Activated CD4-positive, alpha-beta T cell treated with anti-CD3 and anti-CD28 coated beads, Interleukin-2, Interleukin-6, amounts not matched to agents 100 ng/mL and 50 ng/mL, durations not matched to agents 16 hours and 8 hours (primary cell): ENCODE measurements at places on chromosomes 1 and 21.
A peak's percentile ranks its signal among the peaks of the same experiment; 100 is the strongest.

DNA sequence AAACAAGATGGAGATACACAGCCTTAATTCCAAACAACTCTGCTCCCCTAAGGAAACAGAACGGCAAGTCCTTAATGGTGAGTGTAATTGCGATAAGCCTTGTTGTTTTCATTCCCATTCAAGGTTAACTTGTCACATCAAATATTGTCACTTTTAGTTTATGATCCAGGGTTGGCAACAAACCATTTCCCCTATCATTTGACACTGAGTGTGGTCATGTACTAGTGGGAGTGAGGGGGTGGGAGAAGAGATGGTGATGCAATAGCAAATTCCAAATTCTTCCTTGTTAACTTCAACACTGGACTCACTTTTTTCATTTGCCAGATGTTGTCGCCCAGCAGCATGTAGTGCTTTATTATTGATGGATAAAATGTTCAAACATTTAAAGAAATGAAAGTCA, 140.4 kb downstream of the ZNF326 start:
- no peak for DNase-seq

DNA sequence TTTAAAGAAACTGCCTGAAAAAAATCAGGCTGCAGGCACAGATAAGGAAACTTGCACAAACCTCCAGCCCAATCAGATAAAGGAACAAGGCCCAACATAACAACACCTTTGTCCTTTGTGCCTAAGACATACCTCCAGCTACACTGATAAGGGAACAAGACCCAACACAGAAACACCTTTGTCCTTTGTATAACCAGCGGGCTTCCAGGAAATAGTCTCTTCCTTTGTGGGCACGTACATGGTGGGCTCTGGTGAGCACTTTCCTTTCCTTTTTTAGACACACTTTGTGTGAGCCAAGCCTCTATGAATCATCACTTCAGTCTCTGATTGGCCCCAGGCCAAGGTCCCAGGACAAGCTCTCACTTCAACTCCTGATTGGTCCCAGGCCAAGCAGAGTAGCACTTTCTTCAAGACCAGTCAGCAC, 23.6 kb downstream of the ZNF670 start:
- no peak for DNase-seq

DNA sequence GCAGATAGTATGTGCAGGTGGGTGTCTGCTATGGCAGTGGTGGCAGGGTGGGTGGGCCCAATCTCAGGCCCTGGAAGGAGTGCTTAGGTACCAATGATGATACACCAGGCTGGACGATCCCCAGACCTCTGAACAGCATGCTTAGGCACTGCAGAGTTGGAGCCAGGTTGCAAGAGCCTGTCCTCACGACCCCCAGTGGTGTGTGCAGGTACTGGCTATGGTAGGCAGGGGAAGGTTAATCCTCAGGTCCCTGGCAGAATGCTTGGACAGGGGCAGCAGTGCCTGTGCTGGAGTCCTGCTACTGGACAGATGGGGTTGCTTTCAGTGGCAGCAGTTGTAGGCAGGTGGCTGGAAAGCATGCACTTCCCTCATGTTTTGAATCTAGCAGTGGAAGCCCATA, 100.5 kb upstream of the NEK7 start:
- DNase-seq, result peak; percentile 2

DNA sequence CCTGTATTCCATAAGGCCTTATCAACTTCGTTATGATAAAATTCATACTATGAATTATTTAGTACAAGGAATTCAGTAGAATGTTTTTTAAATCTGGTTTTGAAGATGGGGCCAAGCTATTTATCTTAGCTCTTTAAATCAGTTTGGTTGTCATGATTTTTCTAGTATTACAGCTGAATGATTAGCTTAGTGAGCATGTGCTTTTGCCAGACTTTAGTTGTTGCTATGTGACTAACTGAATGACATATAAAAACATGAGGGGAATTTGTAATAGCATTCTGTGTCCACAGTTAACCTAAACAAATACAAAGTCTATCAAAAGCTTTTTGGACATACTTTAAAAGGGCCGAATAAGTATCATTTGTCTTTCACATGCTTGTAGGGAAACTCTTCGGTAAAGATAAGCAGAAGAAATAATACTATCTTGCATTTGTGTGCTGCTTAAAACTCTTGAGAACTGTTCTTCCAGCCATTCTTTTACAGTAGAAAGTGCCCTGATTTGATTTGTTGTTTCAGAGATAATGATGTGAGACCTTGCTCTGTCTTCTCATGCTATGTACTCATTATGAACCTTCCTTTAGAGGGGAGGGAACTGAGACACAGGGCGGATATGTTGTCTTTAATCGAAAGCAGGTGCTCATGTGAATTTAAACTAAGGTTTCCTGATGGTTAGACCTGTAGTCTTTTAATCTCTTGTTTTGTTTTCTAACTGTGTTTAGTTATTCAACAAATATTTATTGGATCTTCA, 18.8 kb downstream of the NEK7 start:
- peak; percentile 59 for DNase-seq

- peak; percentile 87 for DNase-seq
These were observed 11.6 kb downstream of the LMNA start for GRCh38 chr1:156126043-156126629.

DNA sequence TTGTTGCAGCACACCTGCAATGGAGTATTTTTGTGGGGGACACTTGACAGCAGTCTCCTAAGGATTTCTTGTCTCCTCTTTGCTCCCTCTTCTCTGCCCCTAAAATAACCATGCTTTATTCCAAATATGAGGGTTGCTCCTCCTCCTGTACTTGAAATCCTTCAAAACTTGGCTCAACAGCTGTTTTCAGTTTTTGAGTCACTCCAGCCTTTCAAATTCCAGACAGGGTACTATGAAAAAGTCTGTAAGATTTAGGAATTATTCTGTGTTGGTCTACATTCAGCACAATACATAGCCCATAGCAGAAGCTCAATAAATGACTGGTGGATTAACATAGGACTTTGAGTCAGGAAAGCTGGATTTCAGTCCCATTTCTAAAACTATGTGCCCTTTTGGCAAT, 5.5 kb downstream of the AP4B1 start:
- DNase-seq, result no peak

GRCh38 chr21:39728341-39728740, 16.6 kb upstream of the IGSF5 start:
- DNase-seq, result no peak

- DNase-seq, result no peak
These were observed 45.9 kb downstream of the SYT6 start for GRCh38 chr1:114107474-114108435.

DNA sequence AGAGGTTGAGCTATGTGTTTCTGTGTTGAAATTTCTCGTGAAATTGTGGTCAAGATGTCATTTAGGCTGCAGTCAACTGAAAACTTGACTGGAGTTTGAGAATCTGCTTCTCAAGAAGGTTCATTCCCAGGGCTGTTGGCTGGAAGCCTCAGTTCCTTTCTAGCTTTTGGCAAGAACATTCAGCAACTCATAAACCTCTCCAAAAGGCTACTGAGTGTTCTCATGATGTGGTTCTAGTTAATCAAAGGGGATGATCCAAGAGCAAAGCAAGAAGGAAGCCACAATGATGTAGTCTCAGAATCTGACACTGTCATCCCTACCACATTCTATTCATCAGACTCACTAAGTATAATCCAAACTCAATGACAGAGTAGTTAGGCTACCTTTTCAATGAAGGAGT, 66.6 kb downstream of the SPATA6 start:
- no peak for DNase-seq

DNA sequence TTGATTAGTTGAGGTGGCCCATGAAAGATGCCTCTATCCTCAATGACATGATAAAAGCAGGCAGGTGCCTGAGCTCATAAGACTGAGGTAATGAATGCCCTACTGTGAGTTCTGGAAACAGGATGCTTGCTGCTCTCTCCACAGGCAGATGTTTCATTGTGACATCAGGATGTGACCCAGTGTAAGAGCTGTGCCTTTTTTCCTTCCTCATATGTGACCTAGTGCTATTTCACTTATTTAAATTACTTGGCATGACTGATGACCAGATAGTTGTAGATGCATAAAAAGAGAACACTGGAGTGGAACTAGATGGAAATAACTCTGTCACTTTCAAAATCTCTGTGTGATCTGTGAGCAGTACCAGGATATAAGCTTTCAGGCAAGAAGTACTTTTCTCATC, 31.9 kb downstream of the KIF14 start:
- DNase-seq, result no peak

DNA sequence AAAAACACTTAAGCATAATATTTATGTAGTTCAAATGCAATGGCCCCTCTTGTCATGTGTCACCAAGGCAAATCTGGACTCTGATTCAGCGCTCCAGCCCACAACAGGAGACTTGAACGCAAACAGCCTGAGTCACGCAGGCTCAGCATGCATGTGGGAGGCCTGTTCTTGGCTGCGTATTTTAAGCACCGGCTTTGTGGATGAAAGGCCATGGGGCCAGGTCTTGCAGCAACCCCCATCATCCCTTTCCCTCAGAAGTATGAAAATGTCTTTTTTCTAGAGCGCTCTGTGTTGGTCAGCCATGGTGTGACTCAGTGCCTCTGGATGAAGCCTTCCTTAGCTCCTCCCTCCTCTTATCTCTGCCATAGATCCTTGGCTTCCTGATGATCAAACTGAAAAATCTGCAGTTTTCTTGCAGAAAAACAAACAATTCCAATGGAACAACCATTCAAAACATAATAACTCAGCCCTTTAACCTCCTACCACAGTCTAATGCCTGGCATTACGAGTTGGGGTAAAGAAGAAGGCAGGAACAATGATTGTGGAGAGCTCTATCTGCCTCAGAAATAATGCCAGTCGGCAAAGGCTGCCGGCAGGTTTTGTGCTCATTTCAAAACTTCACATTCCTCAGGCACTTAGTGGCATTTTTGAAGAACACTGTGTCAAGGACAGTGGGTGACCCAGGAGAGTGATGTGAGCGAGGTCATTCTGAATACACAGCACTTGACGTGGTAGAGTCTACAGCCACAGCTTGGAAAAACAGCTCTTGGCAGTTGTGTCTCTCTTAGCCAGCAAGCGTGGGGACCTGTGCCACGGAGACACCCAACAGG, 167.5 kb downstream of the CLIC6 start:
- DNase-seq, result peak; percentile 25

- DNase-seq, result no peak
These were observed 46.7 kb upstream of the PTBP2 start for GRCh38 chr1:96674915-96675314.

DNA sequence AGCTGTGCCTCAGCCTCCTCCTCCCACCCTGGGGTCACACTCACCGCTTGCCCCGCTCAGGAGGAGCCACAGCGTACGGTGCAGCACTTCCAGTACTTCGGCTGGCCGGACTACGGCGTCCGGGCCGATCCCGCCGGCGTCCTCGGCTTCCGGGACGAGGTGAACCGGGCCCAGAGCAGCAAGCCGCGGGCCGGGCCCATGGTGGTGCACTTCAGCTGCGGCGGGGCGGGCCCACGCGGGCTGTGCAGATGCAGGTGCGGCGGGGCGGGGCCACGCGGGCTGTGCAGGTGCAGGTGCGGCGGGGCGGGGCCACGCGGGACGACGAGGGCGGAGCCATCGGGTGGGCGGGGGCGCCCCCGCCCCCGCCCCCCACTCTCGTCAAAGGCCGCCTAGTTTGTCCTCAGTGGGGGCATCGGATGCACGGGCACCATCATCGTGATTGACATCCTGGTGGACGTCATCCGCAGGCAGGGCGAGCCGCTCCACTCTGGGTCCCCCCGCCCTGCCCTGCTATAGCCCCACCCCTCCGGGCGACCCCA, 5.5 kb downstream of the RNF223 start:
- peak; percentile 27 for DNase-seq

GRCh38 chr1:31785947-31786290, 21.8 kb upstream of the ADGRB2 start:
- no peak for DNase-seq

DNA sequence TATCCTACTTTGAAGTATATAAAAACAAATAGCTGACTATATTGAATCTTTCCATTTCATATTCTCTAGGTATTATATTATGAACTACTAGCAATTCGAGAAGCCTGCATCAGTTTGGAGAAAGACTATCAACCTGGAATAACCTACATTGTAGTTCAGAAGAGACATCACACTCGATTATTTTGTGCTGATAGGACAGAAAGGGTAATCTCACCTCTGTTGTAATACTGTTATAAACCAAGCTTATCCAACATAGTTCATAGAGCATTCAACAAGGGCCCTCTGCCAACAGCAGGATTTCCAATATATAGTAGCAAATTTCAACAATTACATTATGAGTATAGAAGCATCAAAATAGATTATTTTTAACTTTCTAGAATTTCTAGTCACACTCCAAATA, 43.7 kb upstream of the TEKT2 start:
- DNase-seq, result no peak

GRCh38 chr1:31572323-31573104, 3.8 kb upstream of the TINAGL1 start:
- DNase-seq, result no peak

- DNase-seq, result no peak
These were observed 107.8 kb upstream of the DMRTA2 start for GRCh38 chr1:50531027-50531426.
